Left lobe of liver (tissue), 2 donors: ENCODE measurements at places on chromosomes 1 and 21. TPM values are rescaled to one million over a fixed set of nuclear protein-coding genes. Genes with fewer than 3 reads are reported as not detected.

DNA sequence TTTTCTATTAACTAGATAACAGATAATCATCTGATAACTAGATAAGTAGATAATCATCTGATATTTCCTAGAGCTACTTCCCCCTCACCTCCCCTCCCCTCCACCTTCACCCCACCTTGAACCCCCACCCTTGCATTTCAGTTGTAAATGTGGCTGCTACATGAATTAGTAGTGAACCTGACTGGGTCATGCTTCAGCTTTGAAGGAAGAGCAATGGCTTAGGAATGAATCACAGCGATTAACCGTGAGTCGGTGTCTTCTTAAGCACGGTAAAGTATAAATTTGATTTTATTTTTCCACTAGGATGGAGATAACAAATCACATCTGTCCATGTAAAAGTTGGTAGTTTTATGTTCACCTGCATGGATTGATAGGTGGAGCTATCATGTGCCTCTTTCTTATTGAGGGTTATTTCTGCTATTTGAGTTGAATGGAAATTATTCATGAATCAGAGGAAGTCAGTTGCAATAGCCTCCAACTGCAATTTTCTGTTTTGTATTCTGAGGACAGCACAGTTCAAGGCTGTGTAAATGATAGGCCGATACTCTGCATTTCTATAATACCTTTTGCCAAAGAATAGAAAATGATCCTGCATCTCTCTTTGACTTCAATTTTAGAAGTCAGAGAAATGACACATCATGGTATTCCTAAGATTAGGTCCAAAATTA is 235.0 kb downstream of the PTGER3 start:
- no peak for DNase-seq

Gene SESN2
- total RNA-seq: 15.2 TPM

Gene OR2G6
- total RNA-seq: not detected

GRCh38 chr1:205216588-205216987 is 5.1 kb upstream of the DSTYK start:
- DNase-seq: no peak

DNA sequence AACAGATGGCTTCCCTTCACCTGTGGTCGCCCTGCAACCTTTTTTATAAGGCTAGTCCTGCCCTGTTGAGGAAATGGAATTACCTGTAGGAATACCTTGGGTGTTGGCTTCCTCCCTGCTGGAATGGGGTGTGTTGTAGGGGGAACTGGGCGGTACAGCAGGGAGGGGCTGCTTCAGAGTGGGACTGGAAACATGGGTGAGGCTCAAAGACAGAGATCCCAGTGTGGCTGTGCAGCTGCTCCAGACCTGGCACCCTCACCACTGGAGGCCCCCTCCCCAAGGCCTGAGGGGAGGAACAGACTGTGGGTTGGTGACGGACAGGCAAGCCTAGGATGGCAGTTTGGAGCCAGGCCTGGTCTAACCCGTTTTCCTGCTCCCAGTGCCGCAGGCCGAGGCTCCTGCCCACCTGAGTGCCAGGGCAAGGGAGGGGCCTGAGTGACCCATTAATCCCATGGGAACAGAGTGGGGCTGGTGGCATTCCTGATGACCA is 4.5 kb downstream of the EFNA3 start:
- DNase-seq: no peak

Gene RPL11
- 306 TPM for total RNA-seq

DNA sequence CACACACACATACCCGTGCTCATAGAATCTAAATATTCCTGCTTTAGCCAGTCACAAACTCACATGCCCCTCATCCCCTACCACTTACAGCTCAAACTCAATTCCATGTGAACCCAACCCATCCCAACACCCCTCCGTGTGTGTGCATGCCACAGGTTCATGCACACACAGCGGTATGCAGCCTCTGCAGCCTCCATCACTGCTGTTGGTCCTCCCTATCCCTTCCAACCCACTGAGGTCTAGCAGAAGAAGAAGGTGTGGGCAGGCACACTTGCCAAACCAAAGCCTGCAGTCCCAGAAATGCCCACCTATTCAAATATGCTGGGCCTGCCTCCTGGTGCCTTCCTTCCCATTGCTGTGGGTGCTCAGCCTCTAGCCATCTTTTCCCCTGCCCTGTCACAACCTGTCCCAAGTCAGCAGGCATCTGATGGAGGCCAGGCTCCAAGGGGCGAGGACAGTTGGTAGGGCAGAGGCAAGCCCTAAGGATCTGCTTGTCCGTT is 26.2 kb downstream of the SLC2A1 start:
- DNase-seq: no peak

GRCh38 chr21:38908537-38908936 is 102.8 kb downstream of the ETS2 start:
- DNase-seq: no peak

GRCh38 chr21:38476385-38476784 is 21.9 kb downstream of the ERG start:
- DNase-seq: no peak

DNA sequence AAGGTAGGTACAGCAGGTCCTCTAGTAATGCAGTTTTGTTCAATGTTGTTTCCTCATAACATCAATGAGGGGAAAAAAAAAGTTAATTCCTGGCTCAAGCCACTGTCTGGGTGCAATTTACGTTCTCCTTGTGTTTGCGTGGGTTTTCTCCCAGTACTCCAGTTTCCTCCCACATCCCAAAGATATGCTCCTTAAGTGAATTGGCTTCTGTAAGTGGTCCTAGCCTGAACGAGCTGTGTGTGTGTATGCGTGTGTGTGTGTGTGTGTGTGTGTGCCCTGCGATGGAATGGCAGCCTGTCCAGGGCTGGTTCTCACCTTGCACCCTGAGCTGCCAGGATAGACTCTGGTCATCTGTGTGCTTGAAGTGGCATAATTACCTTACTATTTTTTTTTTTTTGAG is 332.0 kb downstream of the PDE4B start:
- DNase-seq: no peak

GRCh38 chr1:25757846-25758185 is 42.2 kb upstream of the SELENON start:
- DNase-seq: no peak

Gene TRABD2B
- 15.1 TPM for total RNA-seq
